ENCODE measurements at places on chromosomes 2 and 18.

DNA sequence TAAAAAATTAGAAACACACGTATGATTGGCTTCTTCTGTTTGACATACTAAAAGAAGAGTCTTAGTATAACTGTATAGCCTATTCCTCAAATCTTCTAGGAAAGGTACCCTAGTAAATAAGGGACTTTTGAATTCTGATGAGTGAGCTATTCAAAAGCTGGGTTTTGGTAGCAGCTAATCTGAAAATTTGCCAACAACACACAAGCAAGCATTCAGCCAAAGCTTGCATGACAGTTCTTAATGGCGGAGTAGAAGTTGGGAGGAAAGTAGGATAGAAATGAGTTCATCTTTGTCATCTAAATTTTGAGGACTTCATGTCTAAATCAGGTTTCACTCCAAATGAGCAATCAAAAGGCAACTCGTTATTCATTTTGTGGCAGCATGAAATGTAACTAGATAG is 813.0 kb downstream of the MBD2 start:
- no peak for DNase-seq

GRCh38 chr2:18763338-18763737 is 174.0 kb upstream of the NT5C1B start:
- DNase-seq, result no peak

DNA sequence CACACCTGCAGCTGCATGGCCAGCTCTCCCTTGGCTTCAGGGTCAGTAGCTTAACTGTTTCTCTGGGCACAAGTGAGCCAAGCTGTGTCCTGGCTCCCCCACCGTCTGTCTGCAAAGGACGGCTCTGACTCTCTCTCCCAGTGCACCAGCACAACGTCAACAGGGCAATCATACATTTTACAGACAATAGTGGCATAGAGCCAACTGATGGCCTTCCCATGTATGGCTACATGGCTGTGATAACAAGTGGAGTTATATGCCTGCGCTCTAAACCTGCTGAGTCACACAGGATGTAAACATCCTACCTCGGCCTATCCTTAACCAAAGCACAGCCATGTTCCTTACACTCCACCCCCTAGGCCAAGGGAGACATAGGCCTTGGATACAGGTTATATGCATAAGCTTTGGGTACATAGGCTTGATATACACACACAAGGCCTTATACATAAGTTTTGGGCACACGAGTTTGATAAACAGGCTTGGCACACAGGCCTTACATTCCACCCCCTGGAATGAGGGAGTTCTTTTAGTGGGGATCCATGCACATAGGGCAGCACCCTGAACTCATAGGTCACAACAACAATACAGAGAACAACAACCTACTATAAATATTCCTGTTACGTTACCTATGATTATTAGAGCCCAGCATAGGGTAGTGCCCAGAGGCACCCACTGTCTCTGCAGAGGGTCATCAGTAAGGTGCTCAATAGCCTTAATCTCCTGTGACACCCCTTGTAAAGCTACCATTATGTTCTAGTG is 17.7 kb downstream of the PHOSPHO2 start:
- DNase-seq, result no peak

- no peak for DNase-seq
Observed at GRCh38 chr2:122340246-122340645, 584.8 kb downstream of the TSN start.

DNA sequence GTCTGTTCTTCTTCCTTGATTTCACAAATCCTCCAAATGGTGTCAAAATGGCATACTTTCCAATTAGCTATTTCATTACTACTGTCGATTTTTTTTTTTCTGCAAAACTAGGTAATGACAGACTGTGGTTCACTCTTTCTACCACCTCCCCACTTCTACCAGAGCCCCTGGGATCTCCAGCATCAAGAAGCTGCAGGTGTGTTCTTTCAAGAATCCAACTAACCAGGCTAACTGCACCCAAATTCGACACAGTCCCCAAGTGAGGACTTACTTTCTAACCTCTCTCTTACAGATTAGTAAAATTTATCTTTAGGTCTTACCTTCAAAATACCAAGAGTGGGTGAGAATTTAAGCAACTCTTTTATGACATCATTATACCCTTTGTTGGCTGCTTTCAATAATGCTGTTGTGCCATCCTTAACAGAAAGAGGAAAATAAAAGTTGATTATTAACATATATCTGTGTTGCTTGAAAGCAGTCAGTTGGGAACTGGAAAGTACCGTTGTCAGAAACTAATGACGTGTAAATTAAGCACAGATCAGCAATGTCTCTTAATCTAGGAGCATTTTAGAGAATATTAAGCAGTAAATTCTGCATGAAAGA is 31.2 kb upstream of the NPC1 start:
- peak; percentile 20 for DNase-seq

GRCh38 chr2:121360566-121361300 is 75.7 kb upstream of the TFCP2L1 start:
- no peak for DNase-seq

DNA sequence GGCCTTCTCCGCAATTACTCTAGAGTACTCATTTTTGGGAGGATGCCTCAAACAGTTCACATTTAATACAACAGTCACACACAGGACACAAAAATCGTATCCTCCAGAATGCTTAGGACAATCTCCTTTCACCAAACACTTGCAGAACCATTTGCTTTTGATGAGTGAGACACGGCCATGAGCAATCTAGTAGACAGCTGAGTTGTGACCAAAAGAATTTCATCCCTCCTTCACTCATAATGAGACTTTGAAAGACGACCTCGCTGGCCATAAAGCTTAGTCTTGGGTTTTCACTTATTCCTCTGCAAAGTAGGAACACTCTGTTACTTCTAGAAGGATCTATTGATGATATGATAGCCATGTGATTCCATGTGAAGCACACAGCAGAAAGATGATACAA is 87.5 kb upstream of the SLC35G4 start:
- DNase-seq, result no peak

- no peak for DNase-seq
Observed at GRCh38 chr2:221370076-221370856, 201.8 kb downstream of the EPHA4 start.

DNA sequence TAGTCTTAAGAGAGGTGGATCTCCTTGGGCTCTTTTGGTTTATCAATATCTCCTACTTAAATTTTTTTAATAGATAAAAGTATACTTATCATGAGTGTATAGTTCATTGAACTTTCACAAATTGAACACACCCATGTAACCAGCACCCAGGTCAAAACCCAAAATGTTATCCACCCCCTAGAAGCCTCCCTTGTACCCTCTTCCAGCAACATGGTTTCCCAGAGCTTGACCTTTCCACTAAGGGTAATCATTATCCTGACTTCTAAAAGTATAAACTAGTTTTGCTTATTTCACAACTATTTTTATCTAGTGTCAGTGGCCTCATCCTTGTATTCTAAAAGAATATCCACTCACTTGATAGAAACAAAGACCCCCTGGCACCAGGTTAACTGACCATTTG is 106.8 kb downstream of the MDH1 start:
- no peak for DNase-seq

GRCh38 chr2:227161947-227162346 is 2.1 kb downstream of the COL4A4 start:
- no peak for DNase-seq

GRCh38 chr2:232519581-232520438 is at the start of gene PRSS56:
Gene PRSS56, plus strand, starts transcription at chr2:232520388. Its CDS starts 211 bp downstream, at chr2:232520599.
- DNase-seq, result no peak

DNA sequence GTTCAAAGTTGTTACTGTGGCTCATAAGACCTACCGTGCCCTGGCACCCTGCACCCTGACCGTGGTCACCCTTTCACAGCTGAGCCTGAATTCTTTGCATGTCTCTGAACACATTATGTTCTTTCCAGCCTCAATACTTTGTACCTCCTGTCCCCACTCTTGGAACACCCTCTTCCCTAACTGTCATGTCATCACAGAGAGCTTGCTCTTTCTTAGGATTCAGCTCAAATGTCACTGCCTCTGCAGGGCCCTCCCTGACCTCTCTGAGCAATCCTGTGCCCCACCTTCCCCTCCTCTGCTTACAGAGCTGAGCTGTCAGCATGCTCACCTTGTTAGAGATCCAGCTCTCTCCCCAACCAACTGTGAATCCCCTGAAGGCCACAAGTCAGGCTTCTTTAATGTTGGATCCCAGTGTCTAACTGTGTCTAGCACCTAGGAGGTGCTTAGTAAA is 15.0 kb downstream of the PRKAG3 start:
- no peak for DNase-seq

- no peak for DNase-seq
Observed at GRCh38 chr2:176985871-176986270, 226.7 kb upstream of the HNRNPA3 start.

All from NAMALWA (cell line).